ENCODE measurements at places on chromosomes 16 and 17. TPM values are rescaled to one million over a fixed set of nuclear protein-coding genes. Genes with fewer than 3 reads are reported as not detected.

Gene CHST6
- 1.6 TPM for total RNA-seq

Gene C16orf92
- not detected for total RNA-seq

Gene TMEM114
- not detected for total RNA-seq

Gene CCR7
- 0.62 TPM for total RNA-seq

Gene SHCBP1
- 0.76 TPM for total RNA-seq

Gene SLC38A8
- total RNA-seq, result not detected

Gene C16orf54
- 1.1 TPM for total RNA-seq

Gene HOXB5
- total RNA-seq, result 2.8 TPM

GRCh38 chr17:50303051-50303450 is 28.8 kb downstream of the TMEM92 start:
- no peak for DNase-seq

GRCh38 chr17:17523001-17523730 is 27.0 kb upstream of the RASD1 start:
- no peak for DNase-seq

DNA sequence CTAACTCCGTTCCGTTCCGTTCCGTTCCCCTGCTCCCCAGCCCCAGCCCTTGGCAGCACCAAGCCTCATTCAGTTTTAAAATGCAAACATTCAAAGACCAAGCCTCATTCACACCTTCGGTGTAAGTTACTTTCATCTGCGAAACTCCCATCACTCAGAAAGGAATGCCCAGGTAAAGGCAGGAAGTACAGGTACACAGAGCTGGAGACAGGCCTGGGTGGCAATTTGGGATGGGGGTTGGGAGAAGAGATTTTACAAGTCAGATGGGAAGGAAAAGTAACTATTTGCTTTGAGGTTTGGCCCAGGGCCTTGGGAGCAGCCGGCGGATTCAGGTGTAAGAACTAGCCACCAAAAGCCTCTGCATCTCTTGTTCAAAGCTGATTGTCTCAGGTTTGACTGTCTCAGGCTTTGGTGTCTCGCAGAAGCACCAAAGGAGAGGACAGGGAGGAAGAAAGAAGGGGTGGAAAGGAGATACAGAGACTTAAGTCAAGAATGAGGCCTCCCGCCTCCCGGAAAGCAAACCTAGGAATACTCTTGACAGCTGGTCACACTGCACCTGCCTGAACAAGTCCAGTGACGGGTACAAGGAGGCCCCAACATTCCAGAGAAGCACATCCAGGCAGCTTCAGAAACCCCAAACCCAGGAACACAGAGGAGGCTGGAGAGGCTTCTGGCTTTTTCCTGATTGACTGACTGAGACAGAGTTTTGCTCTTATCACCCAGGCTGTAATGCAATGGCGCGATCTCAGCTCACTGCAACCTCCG is 54.7 kb downstream of the NXN start:
- no peak for DNase-seq

DNA sequence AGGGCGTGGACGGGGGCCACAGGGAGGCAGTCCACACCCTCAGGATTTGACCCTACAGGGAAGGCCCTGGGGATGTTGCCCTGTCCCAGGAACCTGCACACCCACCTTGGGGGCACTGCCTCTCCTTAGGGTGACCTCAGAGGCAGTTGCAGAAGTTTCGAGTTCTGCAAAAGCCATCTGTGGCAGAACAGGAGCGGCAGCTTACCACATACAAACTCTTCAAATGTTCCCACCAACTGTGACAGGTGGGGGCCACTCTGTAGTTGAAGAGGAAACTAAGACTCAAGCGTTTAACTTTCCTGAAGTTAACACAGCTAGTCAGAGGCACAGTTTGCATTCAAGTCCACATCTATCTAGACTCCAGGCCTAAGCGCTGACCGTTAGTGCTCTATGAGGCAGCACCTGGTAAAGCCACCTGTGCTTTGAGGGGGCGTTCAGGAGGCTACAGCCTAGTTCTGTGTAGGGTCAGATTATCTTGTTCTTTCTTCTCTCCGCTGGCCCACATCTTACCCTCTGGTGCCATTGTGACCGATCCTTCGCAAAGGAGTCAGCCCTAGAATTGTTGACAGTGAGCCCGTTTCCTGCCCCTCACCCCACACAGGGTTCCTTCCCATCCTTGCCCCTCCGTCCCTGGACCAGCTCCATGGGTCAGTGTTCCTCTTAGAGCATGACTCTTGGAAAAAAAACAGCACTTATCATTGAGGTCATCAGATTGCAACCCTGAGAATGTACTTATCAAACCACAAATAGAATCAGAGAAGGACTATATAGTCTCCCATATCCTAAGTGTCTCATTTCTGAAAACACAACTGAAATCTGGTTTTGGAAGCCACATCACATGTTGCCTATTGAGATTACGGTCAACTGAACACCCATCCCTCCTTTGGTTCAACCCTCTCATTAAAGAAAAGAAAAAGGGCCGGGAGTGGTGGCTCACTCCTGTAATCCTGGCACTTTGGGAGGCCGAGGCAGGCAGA is 45.4 kb downstream of the CDH1 start:
- DNase-seq, result no peak

GRCh38 chr16:72203401-72203800 is 31.4 kb upstream of the PMFBP1 start:
- no peak for DNase-seq

DNA sequence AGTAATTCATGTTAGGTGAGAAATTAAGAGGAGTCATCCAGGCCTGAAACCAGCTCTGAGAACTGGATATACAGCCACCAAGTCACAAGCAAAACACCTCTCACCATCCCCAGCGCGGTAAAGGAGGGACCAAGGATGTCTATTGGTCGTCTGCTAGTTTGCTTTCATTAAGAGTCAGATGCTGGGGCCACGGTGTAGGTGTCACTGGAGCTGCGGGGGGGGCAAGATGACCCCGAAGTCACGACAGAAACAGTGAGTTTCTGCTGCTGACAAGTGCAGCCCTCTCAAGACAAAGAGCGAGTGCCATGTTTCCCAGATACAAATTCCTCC is 790 bp downstream of the NCBP3 start:
- peak; percentile 64 for DNase-seq

DNA sequence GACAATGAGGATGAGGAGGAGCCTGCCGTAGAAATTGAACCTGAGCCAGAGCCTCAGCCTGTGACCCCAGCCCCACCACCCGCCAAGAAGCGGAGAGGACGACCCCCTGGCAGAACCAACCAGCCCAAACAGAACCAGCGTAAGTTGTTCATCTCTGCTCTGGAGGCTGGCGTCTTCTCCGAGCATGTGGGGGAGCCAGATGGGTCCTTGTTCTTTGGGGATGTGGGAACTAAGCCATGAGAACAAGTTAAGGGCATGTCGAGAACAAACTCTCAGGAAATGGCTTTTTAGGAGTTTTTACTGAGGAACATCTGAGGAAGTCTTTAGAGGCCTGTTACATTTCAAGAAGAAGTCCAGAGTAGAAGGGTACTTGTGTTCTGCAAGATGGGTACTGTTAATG is 8.2 kb upstream of the CARMIL2 start:
- no peak for DNase-seq

DNA sequence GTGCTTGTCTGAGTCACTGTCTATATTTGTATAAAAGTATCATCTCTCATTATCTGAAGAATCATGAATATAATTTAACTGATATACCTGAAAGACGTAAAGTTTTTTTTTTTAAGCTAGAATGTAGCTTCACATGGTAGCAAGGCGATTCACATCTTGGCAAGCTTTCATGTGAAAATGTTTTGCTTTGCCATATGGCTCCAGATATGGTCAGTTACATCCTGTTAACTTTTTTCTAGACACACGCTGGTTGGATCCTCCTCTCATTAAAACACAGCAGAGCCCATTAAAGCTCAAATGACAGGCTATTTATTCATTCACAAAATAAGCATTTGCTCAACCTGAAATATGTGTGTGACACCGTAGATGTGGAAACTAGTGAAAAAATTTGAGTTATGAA is 412.8 kb downstream of the KIF2B start:
- no peak for DNase-seq

DNA sequence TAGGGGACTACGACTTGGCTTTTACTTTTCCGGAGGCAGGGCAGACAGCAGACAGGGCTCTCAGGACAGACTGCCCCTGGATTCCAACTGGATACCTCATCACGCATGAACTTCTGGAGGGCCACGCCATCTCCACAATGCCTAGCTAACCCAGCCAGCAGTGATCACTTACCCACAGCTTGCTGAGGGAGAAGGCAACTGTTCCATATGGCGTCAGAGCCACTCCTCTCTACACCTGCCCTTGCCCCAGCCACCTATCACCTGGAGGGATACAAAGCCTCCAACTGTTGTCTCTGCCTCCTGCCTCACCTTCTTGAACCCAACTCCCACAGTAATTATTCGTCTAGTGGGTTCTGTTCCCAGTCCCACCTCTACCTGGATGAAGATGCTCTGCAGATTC is 8.8 kb downstream of the MYO19 start:
- no peak for DNase-seq

DNA sequence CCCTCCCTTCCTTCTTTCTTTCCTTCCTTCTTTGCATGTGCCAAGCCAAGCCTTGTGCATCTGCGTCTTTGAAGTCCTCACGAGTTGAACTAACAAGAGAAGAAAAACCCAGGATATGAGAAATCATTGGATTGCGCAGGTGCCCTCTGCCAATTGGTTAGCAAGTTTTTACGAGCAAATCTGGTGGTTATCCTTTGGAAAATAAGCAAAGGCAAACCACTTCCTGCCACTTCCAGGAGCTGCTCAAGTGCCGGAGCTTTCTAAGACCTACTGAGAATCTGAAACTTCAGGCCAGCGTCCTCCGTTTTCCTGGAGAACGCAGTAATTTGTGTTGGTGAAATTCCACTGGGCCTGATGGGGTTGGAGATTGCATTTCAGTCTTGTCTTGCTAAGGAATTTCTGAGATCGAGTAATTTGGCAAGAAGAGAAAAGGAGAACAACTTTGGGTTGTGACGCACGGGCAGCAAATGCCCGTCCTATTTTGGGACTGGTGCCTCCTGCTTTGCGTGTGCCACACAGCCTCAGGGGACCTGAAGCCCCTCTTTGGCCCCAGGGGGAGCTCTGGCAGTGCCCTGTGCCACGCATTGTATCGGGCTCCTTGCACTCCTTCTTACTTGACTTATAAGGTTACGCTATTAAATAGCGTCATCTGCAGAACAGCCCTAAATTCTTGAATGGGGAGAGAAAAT is 56.4 kb downstream of the CMIP start:
- peak; percentile 87 for DNase-seq

- DNase-seq, result no peak
These were observed 38.4 kb downstream of the ABAT start for GRCh38 chr16:8712589-8713361.

All from posterior vena cava (tissue), 2 donors.